ENCODE measurements at places on chromosomes 5 and 9.

DNA sequence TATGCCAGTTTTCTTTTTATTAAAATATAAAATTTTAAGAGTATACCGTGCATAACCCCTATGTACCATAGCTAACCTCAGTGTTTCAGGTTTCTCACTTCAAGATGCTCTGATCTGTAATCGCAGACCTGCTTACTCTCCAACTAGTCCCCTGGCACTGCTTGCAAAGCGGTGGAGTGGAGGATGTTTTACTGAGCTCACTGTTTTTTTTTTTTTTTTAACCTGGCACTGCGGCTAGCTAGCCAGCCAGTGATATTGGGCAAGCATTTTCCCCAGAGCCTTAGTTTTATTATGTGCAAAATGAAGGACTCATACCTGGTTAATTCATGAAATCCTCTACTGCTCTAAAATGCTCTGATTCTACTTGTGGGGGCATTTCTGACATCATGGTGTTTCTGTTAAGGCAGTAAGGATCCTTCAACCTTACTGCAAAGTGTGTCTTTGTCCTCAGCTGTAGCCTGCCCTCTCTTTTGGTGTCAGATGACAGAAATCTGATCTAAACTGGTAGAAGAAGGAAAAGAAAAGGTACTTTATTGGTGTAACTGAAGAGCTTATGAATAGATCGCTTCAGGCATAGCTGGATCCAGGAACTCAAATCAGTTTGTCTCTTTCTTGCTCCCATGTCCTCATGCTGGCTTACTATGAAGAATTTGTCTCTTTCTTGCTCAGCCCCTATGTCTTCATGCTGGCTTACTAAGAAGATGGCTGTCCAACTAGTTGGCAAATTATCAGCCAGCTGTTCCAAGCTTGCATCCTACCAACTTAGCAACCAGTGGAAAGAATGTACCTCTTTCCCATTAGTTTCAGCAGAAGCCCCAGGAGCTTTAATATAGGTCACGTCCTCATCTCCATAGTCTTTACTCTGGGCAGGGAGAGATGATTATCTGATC, 59.8 kb downstream of the DOCK2 start:
- no peak for DNase-seq

GRCh38 chr9:11735391-11735790, 957.8 kb upstream of the TYRP1 start:
- DNase-seq, result no peak

DNA sequence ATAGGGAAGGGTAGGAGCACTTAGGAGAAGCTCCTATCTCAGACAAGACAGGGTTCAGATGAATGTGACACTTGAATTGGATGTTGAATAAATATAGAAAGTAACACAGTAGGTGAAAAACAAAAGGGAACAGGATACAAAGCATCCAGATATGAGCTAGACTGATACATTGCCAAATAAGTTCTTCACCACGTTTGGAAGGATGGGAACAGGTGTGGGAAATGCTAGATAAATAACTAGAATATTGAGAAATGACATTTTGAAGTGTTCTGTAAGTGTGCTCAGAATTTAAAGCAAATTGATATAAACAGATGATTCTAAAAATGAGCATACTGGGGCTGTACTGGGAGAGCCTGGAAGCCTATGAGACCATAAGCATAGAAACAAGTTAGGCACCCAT, 340.1 kb upstream of the PRR16 start:
- no peak for DNase-seq

GRCh38 chr9:126380447-126380846, 53.8 kb downstream of the MVB12B start:
- DNase-seq, result no peak

- no peak for DNase-seq
Measured at GRCh38 chr5:33565324-33565723, 124.6 kb downstream of the TARS1 start.

DNA sequence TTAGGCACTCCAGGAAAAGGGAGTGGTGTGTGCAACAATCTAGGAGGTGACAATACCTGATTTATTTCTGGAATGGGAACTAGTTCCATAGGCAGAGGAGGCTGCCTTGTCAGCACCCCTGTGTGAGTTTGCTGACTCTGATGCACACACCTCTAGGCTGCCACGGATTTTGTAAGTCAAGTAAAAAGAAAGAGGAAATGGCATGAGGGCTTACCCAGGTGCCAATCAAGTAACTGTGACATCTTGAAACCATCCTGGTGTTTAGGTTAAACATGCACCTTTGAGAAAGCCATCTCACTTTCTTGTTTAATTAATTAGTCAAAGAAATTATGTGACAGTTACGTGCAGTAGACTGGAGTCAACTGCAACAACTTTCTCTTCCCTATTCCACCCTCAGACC, 32.3 kb upstream of the FAM81B start:
- no peak for DNase-seq

DNA sequence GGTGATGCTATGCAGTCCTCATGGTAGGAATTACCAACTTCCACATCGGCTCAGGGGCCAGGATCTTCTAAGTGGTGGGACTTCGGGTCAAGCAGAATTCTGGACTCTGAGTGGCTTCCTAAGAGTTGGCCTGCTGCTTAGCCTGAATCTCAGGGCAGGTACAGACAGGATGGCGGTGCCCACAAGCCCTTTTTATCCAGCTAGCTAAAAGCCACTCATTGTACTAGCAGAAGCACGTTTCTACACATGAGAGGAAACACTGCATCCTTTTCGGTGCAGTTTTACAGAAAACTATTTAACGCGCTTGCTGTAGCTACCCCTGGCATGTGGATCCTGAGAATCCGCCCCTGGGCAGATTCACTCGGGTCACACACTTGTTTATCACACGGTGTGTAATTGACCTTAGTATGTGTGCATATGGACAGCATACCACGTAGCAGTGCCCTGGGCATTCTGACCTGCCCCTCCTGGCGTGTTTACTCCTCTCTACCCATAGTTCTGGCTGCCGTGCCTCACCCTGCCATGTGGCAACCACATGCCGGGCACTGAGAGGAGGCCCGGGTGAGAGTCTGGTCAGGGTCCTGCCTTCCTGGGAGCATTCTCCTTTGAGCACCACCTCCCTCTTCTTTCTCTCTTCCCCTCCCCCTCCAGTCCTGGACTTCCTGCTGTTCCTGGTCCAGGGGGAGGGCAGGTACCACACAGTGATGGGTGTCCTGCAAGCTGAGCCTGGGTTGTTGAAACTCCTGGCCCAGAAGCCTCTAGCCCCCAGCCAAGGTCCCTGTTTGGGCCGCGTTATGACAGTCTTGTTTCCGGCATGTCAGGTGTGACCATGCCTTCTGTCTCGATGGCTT, 65.9 kb downstream of the DAB2IP start:
- DNase-seq, result no peak

Data from left renal pelvis (tissue), 4 donors.